ENCODE measurements at places on chromosomes 13 and 19.
A peak's percentile ranks its signal among the peaks of the same experiment; 100 is the strongest.

GRCh38 chr13:87311165-87311564 lies 360.0 kb upstream of the SLITRK5 start:
- no peak for DNase-seq

- no peak for DNase-seq
Observed at GRCh38 chr13:73394066-73394465, 335.3 kb downstream of the KLF5 start.

DNA sequence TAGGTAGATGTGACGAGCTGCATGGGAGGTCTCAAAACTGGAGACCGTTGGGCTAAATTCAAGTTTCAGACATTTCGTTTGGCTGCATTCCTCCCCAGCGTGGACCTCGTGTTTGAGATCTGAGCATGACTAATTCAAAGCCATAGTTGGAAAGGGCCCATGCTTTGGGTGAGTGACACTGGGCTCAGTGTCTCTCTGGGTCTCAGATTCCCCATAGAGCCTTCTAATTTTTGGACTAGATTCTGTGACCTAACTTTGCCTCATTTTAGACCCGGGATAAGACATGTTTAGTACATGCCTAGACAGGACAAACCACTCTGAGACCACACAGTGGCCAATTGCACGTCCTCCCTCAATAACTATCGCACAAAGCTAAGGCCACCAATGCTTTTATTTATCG lies 16.6 kb downstream of the CKM start:
- DNase-seq, result no peak

- no peak for DNase-seq
Observed at GRCh38 chr13:111047326-111047725, 67.8 kb upstream of the ARHGEF7 start.

DNA sequence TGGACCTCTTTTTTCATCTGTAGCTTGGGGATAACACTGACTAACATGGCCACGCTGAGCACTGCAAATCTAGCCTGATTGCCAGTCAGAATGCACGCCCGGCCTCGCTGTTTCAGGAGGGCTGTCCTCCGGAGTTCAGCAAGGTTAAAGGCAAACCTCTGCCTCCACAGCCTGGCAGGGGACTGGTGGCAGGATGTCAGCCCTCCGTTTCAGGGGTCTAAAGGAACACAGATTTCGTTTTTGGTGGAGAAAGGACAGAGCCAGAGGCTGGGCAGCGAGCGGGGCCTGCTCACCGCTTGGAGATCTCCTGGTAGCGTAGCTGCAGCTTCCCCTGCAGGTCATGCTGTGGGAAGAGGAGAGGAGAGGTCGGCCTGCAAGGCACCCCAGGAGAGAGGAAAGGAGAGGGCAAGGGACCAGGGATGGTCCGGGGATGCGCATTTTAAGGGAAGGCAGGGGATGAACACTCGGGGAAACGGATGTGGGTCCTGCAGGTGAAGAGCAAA lies 560 bp downstream of the NDUFA7 start:
- no peak for DNase-seq

DNA sequence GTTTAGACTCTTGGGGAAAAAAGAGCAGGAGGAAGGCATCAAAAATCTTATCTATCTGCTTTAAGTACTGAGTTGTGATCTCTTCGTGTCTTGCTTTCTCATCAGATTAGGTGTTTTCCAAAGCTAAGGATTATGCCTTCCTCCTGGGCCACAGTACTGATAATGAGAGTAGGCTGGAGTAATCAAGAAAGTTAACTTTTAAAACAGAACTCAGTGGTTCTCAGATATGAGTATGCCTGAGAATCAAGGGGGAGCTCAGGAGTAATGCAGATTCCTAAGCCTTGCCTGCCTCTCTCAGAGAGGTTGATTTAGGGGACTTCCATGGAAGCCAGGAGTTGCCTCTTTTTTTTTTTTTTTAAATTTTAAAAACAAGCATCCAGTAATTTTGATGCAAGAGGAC lies 23.5 kb downstream of the CDADC1 start:
- no peak for DNase-seq

DNA sequence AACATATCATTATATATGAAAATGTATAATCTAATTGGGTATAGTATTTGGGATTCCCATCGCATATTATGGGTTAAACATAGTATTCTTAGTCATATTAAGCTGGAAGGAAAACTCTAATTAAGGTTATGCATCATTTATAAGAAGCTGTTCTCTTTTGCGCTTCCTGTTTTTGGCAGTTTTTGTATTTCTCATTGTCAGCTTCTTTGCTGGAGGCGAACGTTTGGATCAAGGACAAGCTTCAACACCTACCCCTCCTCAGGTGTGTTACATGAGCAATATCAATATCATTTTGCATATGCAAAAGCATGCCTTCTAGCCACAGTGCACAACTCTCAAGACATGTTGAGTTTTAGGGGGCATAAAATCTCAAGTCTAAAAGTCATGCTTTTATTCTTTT lies 439.8 kb downstream of the TDRD3 start:
- DNase-seq, result no peak

DNA sequence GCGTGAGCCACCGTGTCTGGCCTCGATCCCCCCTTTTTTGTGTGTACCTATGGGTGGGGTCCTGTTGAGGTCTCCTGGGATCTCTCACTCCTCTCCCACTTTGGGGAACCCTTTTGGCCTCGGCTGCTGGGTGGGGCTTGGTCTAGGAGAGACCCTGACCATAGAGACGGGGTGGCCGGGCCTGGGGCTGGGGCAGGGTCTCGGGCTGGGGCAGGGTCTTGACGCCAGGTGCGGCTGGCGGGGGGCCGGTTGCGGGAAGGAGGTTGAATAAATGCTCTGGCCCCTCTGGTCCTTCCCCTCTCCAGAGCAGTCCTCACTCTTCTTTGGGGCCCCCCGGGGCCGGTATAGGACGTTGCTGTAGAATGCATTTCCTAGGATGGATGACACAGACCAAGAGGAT lies 9.7 kb downstream of the TMIGD2 start:
- no peak for DNase-seq

DNA sequence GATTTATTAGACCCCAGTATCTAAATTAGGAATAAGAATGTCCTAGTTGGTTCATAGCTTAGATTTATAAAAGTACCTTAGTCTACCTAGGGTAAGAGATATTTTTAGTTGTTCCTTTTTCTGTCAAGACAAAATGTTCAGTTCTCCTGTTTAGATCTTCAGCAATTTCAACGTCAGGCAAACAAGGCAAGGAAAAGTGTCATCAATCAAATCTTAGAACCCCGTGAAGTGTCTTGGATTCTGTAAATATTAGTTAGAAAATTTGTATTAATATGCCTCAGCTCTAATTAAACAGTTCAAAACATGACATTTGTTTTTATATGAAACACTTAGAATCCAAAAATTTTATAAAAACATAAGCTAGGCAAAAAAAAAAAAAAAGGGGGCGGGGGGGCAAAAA lies 296.6 kb downstream of the PCDH9 start:
- DNase-seq, result no peak

- no peak for DNase-seq
Observed at GRCh38 chr19:1266916-1267476, 2.1 kb upstream of the CIRBP start.

GRCh38 chr19:23075031-23075733 lies 41.6 kb upstream of the ZNF730 start:
- no peak for DNase-seq

GRCh38 chr13:20676213-20676612 lies 27.3 kb upstream of the IL17D start:
- DNase-seq, result no peak

DNA sequence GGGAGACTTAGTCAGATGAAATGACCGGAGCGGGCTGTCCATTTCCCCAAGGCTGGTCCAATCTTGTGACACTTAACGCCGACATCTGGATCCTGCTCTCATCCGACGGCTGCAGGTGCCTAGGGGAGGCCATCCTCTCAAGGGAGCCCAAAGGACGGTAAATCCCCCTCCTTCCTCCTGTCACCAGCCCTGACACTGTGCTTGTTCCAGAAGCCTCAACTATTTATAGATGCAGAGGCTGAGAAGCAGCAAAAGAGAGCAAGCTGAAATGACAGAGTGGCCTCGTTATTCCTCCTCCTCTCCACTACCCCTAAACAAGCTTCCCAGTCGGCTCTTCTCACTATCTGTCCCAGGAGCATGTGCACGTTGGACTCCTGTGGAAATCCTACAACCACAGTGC lies 533.7 kb downstream of the LIG4 start:
- no peak for DNase-seq

DNA sequence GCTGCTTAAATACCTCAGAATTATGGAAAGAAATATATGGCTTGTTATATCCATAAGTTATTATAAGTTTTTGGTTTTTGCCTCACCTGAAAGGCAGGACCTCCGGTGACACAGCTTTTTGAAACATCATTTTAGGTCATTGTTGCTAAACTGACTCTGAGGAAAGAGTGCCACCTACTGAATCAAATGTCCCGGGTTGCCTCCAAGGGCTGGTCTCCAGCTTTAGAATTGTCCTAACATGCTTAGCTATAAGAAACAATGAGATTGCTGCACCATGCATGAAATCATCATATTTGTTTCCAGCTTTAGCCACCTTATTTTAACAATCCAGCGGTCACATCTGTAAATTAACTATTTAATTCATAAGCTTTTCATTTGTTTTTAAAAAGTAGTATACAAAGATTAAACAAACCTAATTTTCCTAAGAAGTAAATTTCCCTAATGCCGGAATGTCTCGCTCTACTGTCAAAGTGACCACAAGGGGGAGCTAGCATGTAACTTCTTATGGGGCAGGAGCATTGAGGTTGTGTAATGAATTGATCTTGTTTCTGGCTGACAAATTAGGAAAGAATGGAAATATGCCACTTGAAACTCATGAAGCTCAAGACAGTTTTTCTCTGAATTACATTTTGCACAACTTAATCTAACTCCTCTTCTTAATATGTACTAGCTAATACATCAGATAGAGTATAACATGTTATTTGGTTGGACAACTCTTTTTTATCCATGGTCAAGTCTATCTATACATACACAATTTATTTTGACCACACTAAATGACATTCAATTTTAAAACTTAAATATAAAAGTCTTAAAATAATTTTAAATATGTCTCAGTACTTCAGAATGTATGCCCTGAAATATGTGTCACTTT lies 6.7 kb upstream of the PCDH17 start:
- DNase-seq, result peak; percentile 66

- DNase-seq, result peak; percentile 54
Observed at GRCh38 chr13:23743278-23744076, 145.7 kb downstream of the MIPEP start.

- DNase-seq, result peak; percentile 56
Observed at GRCh38 chr19:30029721-30030510, 87.9 kb downstream of the URI1 start.

DNA sequence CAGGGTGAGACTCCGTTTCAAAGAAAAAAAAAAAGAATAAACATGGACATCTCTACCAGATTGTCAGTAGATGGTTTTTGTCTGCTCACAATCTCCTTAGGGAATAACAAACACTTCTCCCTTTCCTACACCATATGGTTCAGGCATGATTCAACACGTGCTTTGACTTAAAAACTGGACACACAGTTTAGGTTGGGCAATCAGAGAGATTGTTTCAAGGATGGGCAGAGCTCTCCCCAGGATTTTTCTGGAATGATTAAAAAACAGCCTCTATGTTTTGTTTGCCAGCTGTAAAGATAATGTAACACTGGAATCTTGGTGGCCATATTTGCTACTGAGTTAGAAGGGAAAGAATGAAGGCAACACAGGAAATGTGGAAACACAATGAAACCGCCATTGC lies 150.1 kb upstream of the TSC22D1 start:
- no peak for DNase-seq

Measured in HAP-1 (cell line).